ENCODE measurements at places on chromosomes 16 and 17. TPM values are rescaled to one million over a fixed set of nuclear protein-coding genes. Genes with fewer than 3 reads are reported as not detected.
A peak's percentile ranks its signal among the peaks of the same experiment; 100 is the strongest.

DNA sequence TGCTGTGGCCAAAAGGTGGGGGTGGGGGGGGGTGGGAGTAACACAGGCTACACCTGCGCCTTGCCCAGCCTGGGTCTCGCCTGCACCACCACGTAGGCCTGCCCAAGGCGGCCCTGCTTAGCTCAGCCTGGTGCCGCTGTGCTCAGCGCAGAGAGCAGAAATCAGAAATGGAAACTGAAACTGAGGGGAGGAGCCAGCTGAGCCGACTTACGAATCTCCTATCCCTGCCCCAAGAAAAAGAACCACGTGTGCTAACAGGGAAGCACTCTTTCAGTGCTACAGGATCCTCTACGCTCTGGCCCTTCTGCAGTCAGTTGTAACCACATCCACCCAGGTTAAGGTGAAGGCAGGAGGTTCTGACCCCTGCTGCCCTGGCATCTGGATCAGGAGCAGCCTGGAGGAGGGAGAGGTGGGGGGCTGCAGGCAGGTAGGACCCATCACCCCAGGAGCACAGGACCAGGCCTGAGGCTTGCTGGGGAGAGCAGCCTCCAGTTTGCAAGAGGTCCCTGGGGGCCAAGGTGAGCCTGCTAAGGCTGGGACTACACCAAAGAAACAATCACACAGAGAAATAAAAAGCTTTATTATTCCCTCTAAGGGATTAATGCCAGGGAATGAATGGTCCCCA, at the start of gene DHX58:
DHX58 (minus strand) TSS at position 163 of the 625 bp plus-strand sequence. CDS start 822 bp downstream, outside the sequence.
- DNase-seq = peak; percentile 91

- DNase-seq = no peak
Measured at GRCh38 chr16:29975811-29976511, 2.3 kb downstream of the TAOK2 start.

GRCh38 chr17:4232168-4232813, 31.5 kb downstream of the ANKFY1 start:
- DNase-seq = no peak

- DNase-seq = no peak
Measured at GRCh38 chr17:58322581-58323185, 5.9 kb downstream of the TSPOAP1 start.

- no peak for DNase-seq
Measured at GRCh38 chr16:13835935-13836730, 83.8 kb upstream of the ERCC4 start.

GRCh38 chr16:21617607-21618006, 18.2 kb downstream of the METTL9 start:
- no peak for DNase-seq

DNA sequence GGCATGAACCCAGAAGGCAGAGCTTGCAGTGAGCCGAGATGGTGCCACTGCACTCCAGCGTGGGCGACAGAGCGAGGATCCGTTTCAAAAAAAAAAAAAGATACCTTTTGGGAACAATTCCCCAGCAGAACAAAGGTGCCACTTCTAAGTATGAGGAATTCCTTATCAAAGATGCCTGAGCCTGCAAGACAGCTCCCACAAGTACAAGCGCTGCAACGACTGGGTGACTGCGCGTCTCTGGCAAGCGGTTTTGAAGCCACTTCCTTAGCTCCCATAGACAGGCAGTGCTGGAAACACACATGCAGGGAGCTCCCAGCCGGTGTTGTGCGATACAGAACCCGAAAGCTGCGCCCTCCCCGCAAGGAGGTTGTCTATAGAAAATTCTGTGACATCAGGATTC, 60.5 kb downstream of the ADCY9 start:
- DNase-seq = no peak

GRCh38 chr17:78912082-78912481, 9.1 kb upstream of the CEP295NL start:
- no peak for DNase-seq

Gene ITGAX
- 4.1 TPM for total RNA-seq

Gene OR1F1
- total RNA-seq = not detected

Gene SLC4A1
- not detected for total RNA-seq

Gene KRT40
- not detected for total RNA-seq
